ENCODE measurements at places on chromosomes 3 and 15.
A peak's percentile ranks its signal among the peaks of the same experiment; 100 is the strongest.

DNA sequence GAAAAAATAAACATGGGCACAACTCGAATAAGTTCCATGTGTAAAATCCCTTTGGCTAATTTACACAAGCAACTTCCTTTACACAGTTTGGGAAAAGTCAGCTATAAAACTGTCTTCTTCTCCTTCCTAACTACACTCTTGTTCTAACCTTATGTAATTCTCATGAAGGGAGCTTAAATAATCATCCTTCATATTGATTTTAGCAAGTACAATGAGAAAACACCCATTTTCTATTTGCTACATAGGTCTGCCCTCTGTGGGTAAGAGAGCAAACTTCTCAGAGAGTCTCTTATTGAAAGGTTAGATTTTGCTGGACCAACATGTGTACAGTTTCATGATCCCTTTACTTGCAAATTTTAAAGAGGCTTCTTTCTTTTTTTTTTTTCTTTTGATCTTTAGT is 398.5 kb downstream of the ROBO1 start:
- H3K4me3 ChIP-seq: no peak overlapping the region
- H3K27ac ChIP-seq: no peak overlapping the region
- no peaks in the 10 kb centered on the region for H3K4me1 ChIP-seq
- no peak for DNase-seq

DNA sequence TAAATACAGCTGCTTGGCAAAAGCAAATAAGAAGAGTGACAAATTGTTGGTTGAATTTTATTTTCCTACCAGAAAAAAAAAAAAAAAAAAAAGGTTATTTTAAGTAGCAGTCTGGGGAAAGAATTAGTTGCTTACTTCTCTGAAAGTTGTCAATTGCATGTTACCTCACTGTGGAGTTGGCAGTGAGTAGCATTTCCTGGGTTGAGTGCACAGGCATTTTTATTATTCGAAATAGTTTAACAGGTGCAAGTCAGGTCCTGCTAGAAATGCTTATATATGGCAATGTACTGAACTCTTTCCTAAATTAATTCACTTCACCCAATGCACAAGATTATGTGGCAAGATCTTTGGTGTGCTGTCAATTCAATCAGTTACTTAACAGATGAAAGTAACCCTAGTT is 680.6 kb downstream of the EPHA3 start:
- H3K4me3 ChIP-seq: no peak overlapping the region
- H3K27ac ChIP-seq: no peak overlapping the region
- H3K4me1 ChIP-seq: no peaks in the 10 kb centered on the region
- H3K36me3 ChIP-seq: no peaks in the 10 kb centered on the region
- H3K27me3 ChIP-seq: no peaks in the 10 kb centered on the region
- no peak for DNase-seq

GRCh38 chr3:29026286-29026685 is 254.6 kb upstream of the RBMS3 start:
- no peak overlapping the region for H3K4me3 ChIP-seq
- peaks cover 4% of the 10 kb centered on the region for H3K36me3 ChIP-seq
- no peaks in the 10 kb centered on the region for H3K27me3 ChIP-seq
- no peak for DNase-seq

DNA sequence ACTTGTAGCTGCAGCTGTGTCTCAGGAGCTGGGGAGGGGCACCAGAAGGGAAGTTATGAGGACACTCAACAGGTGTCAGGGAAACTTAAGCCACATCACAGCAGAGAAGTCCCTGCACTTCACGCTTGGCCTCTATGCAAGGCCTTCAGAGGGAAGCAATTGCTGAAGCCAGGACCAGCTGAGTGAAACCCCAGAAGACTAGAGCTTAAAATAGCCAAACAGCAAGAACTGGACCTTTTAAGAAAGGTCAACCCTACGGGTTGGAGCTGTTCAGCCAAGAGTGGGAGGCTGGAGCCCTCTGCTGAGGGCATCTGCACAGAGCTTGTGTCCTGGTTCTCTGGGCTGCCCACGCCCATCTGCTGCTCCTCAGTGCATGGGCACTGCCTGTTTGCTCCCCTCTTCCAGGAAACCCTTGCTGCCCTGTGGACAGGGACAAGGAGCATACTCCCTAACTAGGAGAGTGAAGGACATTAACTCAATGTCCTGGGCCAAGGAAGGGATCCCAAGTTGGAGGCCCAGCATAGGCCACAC is 3.9 kb upstream of the GRAMD2A start:
- DNase-seq: peak; percentile 46
- H3K27ac ChIP-seq: peak overlapping the region; percentile 91
- H3K27me3 ChIP-seq: peaks cover 12% of the 10 kb centered on the region
- H3K4me3 ChIP-seq: no peak overlapping the region
- H3K36me3 ChIP-seq: peaks cover 79% of the 10 kb centered on the region
- peaks cover 71% of the 10 kb centered on the region for H3K4me1 ChIP-seq

DNA sequence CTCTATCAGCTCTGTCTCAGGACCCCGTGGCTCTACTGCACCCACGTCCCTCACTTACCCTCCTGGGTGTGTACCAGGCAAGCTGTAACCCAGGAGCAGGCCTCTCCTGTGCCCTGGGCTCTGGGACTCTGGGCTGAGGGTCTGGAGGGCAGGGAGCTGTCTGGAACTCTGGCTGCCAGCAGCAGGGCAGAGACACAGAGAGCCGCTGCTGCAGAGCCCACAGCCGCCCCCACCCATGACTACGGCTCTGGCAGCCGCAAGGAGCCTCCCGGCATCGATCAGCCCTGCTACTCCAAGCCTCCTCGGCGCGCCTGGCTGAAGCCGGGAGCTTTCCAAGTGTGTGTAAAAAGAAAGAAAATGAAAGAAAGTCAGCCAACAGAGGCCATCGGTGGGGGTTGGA is 103.7 kb upstream of the ATP2B2 start:
- H3K4me1 ChIP-seq: peaks cover 2% of the 10 kb centered on the region
- H3K4me3 ChIP-seq: no peak overlapping the region
- H3K36me3 ChIP-seq: peaks cover 6% of the 10 kb centered on the region
- peaks cover 39% of the 10 kb centered on the region for H3K27me3 ChIP-seq

DNA sequence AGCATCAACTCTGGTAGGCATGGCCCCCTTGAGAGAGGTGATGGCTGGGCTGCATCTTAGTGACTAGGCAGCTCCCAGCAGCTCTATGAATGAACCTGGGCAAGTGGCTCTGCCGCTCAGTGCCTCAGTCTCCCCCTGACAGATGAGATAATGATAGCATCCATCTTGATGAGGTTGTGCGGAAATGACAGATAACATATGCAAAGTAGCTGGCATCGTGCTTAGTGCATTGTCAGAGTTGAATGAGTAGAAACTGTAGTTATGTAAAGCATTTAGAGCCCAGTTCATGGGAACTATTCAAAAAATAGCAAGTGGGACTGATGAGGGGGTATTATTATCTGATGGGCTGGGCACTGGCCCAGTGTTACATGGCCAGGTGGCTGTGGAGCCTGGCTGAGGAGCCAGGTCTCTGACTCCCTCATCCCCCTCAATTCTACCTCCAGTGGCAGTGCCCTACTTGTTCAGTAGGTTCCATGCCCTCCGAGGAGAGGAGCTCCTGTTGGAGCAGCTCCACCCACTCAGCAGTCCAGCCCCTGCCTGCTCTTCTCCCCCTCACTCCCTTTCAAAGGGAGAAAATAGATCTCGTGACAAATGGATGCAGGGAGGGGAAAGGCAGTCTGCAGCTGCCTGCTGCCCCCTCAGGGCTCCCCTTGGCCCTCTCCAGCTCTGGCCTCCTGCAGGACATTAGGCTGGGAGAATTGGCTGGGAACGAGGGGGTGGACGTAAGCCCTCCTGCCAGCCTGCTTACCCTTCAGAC is 6.6 kb downstream of the PRKCD start:
- DNase-seq: no peak
- peak overlapping the region; percentile 43 for H3K27ac ChIP-seq
- H3K27me3 ChIP-seq: no peaks in the 10 kb centered on the region
- peaks cover 97% of the 10 kb centered on the region for H3K4me1 ChIP-seq
- peaks cover 41% of the 10 kb centered on the region for H3K36me3 ChIP-seq

GRCh38 chr15:93159930-93160329 is 70.9 kb upstream of the RGMA start:
- no peak overlapping the region for H3K27ac ChIP-seq
- no peaks in the 10 kb centered on the region for H3K4me1 ChIP-seq
- peaks cover 9% of the 10 kb centered on the region for H3K27me3 ChIP-seq
- no peak overlapping the region for H3K4me3 ChIP-seq
- DNase-seq: no peak

GRCh38 chr15:42595626-42596240 is 20.3 kb downstream of the STARD9 start:
- DNase-seq: no peak
- peaks cover 9% of the 10 kb centered on the region for H3K36me3 ChIP-seq
- H3K4me1 ChIP-seq: no peaks in the 10 kb centered on the region
- H3K27ac ChIP-seq: no peak overlapping the region

DNA sequence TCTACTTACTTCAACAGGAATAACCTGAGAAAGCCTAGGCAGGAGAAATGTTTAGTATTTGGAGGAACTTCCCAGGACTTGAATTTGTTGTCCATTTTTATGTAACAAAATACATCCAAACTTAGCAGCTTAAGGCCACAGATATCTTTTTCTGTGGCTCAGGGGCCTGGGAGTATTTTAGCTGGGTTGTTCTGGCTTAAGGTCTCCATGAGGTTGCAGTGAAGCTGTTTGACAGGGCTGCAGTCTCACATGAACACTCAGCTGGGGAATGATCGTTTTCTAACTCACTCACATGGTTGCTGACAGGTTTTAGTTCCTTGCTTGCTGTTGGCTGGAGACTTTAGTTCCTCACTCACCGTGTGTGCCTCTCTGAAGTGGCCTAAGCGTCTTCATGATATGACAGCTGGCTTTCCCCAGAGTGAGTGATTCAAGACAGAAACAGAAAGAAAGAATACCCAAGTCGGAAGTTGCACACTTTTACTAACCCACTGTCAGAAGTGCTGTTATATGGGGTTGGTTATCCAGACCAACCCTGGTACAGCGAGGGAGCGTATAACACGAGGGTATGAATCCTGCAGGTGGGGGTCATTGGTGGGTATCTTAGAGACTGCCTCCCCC is 229.7 kb upstream of the TBL1XR1 start:
- peak overlapping the region; percentile 56 for H3K4me3 ChIP-seq
- H3K27ac ChIP-seq: peak overlapping the region; percentile 63
- H3K36me3 ChIP-seq: peaks cover 7% of the 10 kb centered on the region
- H3K4me1 ChIP-seq: peaks cover 17% of the 10 kb centered on the region
- DNase-seq: peak; percentile 28
